Right lobe of liver (tissue), 6 donors: ENCODE measurements at places on chromosomes 2 and 18.

GRCh38 chr2:212254339-212254738, 284.3 kb downstream of the ERBB4 start:
- no peak for DNase-seq

GRCh38 chr2:207867056-207867455, 97.3 kb upstream of the FZD5 start:
- DNase-seq, result no peak

GRCh38 chr2:178910005-178910404, 102.8 kb upstream of the TTN start:
- no peak for DNase-seq

DNA sequence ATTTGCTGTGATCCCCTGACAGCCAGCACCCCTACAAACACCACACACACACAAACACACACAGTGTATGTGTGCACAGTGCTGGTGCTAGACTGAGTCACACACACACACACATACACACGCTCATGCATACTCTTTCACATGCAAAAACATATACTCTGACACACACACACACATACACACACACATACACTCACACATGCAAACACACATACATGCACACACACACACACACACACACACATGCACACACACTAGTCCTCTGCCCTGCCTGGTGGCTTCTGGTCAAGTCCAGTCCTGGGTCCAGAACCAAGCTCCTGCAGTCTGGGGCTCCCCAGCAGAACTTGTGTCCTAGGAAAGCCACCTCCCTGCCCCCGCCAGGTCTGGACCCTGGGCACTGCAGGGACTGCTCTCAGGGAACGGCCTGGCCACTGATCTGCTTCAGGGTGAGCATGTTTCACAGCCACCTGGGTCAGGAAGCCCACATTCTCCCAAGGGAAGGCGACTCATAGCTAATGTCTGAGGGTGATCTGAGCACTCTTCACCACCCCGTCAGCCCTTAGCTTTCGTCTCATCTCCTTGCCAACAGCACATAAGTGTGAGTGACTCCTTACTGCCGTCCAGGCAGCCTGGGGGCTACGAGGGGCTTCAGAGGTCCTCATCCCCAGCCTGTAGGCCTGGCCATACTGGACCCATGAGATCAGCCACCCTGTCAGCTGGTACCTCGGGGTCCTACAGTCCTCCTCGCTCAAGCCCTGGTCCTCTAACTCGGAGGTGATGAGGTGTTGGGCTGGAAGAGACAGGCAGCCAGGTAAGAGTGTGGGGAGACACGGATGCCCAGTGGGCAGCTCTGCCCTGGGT, 88.1 kb downstream of the MCFD2 start:
- DNase-seq, result no peak

DNA sequence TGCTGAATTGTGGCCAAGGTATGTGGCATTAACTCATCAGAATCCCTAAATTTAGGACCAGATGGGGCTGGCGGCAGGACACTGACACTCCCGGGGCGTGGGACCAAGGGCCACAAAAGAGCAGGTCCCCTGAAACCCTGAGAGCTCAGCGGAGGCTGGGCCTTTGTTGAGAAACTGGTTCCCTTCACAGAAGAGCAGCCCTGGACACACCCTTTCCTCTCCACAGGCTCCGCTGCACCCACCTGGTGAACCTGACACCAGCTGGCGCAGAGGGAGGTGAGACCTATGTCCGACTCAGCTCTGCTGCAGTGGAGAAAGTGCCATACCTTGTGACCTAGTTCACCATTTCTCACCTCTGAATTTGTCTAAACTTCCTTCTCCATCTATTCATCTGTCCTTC, 119.5 kb downstream of the RTP5 start:
- no peak for DNase-seq

GRCh38 chr2:16244153-16244965, 304.0 kb downstream of the MYCN start:
- no peak for DNase-seq

DNA sequence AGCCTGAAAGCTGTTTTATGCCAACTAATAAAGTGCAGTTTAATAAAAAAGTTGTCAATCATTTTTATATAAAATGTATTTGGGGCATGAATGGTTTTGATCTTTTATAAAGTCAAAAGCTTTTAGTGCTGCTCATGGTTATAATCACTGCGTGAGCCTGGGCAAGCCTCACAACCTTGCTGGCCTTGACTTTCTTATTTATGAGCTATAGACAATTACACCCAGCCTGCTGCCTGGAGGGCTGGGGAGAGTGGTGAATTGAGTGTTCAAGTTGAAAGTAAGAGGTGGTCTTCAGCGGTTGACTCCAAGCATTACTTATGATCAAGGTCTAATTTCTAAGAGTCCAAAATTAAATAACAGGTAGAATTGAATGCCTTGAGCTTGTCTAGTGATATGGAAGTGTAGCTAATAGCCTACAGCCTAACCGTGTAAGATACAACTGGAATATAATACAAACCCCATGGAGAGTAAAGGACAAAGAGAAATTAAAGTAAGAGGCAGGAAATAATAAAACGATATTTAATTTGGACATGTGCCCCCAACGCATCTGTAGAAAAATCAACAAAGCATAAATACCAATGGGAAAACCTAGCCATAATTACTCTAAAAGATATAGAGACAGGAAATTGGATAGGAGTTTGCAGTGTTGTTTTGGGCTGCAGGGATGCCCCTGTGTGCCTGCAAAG, 106.0 kb upstream of the CYP1B1 start:
- no peak for DNase-seq

DNA sequence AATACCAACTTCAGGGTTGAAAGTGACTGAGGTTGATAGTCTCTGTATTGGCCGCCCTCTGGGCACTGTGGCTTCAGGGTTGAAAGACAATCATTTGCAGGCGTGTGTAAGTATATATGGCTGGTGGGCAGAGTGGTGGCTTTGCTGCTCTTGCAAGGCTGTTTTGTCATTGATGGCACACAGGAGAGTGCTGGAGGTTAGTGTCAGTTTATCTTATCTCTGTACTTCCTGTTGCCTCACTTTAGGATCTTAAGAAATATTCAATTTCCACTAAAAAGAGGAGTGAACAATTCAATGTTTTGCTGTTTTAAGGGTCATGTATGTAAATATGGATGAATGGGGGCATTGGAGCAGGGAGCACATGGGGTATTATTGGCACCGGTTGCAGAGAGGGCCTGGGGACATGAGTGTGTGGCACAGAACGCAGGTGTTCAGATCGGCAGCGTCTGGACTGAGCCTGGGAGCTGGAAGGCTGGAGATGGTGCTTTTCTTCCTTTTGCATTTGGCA, 51.5 kb downstream of the NCK2 start:
- DNase-seq, result no peak

- DNase-seq, result peak; percentile 29
These were observed 16.9 kb downstream of the CYP26B1 start for GRCh38 chr2:72130659-72131360.

- no peak for DNase-seq
These were observed 7.1 kb downstream of the THAP4 start for GRCh38 chr2:241629762-241630435.

GRCh38 chr2:74317701-74318100, 25.5 kb downstream of the SLC4A5 start:
- DNase-seq, result no peak

DNA sequence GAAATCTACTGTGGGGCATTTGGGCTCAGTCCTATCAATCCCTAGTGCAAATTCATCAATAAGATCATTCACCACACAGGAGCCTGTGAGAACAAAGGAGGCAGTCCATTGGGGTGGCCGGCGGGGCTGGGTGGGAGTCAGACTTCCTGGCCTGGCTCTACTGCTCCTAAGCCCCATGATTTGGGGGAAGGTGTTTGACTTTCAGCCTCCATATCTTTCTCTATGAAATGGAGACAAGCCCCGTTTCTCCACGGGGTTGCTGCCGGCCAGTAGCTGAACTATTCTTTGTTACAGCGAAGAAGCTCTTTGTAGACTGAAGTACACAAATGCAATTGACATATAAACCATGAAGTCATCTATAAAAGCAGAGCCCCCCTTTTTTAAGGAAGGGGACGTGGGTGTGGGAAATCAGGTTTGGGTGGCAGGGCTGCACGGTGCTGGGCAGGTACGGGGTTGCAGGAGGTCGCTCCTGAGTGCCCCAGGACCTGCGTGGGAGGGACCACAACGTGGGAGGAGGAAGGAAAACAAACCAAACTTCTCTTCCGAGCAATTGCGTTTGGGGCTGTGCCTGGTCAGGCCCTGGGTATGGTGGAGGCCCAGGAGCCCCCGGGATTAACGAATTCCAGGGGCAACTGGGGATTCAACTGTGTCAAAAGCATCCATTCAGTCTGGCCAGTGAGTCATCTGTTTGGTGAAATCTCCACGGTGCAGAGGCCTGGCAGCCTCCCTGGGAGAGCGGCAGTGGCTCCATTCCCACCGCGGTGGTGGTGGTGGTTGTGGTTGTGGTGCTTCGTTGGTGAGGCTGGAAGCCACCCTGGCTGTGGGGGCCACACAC, 18.2 kb downstream of the FBLN7 start:
- DNase-seq, result no peak

DNA sequence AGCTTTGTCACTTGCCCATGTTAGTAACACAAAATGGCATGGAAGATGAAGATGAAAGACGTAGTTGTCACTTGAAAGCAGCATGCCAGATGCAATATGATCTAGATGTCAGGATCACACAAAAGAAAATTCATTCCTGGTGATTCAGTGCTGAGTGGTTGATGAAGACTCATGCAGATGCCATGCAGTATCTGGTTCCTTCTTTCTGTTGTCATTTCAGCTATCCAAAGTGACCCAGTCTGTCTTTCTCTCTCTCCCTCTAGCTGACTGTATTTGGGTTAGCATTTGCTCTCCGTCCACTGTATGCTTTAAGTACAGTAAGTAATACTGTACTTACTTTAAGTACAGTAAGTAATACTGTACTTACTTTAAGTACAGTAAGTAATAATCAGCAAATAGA, 50.4 kb downstream of the TTN start:
- no peak for DNase-seq

DNA sequence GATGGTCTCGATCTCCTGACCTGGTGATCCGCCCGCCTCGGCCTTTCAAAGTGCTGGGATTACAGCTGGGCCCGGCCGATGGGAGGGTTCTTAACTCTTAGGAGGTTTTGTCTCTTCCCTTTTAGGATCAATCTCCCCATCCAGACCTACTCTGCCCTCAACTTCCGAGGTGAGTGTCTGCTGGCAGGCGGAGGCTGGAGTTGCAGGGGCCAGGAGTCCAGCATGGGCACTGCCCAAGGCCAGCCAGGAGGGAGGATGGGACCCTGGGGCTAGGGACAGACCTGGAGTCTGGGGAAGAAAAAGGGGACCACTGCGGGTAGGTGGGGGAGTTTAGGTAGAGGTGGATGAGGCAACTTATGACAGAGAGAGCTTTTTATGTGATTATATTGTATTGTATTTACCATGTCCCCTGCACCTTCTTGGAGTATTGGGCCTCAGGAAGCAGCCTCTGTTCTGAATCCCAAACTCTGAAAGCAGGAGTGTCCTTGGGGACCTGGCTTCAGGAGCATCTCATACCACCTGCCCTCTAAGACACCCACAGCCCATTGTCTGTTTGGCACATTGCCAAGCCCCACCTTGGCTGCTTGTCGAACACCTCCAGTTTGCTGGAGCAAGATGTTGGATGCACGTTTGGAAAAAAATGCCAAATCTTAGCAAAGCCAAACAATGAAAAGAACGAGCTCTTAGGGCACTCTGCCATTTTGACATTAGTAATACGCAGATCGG, 5.6 kb downstream of the DES start:
- DNase-seq, result no peak

DNA sequence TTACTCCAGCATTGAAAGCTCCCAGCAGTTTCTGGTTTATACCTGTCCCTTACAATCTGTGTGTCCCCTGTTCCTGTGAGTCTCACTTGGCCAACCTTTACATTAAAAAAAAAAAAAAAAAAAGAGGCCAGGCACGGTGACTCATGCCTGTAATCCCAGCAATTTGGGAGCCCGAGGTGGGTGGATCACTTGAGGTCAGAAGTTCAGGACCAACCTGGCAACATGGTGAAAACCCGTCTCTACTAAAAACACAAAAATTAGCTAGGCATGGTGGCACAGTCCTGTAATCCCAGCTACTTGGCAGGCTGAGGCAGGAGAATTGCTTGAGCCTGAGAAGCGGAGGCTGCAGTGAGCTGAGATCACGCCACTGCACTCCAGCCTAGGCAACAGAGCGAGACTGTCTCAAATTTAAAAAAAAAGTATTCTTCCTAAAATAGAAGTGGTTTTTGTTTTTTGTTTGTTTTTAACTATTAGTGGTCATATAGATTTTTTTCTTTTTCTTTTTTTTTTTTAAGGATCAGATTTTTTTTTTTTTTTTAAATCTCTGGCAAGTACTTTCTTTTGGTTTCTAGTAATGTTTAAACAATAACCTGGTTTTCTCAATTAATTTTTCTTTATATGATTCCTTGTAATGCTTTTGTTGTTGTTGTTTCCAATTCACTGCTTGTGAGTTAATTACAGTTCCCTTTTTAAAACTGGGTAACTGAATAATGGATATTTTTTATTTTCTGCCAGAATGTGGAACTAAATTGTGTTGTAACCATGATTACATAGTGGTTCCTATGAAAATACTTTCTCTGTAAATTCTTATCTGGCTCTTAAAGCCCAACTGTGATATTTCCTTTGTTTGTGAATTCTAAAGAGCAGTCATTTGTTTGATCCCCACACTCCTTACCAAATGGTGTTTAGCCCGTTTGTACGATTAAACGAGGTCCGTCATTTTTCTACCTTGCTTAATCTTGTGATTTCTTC, 116.8 kb downstream of the CTAGE1 start:
- no peak for DNase-seq

- no peak for DNase-seq
These were observed 323.9 kb downstream of the XIRP2 start for GRCh38 chr2:167212014-167212648.

DNA sequence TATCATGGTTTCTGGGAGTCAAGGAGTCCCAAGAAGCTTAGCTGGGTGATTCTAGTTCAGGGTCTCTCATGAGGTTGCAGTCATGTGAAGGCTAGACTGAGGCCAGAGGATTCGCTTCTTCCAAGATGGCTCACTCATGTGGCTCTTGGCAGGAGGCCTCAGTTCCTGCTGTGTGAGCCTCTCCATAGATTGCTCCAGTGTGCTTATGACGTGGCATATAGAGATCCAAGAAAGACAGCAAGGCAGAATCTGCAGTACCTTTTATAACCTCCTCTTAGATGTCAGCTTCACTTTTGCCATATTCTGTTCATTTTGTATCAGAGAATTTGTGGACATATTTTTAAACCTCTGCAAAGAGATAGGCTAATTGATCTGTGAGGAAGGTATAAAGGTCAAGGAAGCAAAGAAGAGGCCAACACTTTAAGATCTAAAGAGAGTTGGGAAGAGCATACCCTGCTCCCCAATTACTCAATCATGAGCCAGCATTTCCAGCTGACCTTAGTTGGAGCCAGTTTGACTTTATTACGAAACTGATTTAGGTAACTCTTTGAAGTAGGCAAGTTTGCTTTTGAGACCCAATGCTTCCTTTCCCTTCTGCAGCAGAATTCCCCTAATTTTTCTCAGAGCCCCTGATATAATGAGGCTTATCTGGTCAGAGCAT, 134.7 kb downstream of the EML6 start:
- DNase-seq, result no peak

GRCh38 chr18:48670751-48671560, 132.1 kb downstream of the CTIF start:
- no peak for DNase-seq

DNA sequence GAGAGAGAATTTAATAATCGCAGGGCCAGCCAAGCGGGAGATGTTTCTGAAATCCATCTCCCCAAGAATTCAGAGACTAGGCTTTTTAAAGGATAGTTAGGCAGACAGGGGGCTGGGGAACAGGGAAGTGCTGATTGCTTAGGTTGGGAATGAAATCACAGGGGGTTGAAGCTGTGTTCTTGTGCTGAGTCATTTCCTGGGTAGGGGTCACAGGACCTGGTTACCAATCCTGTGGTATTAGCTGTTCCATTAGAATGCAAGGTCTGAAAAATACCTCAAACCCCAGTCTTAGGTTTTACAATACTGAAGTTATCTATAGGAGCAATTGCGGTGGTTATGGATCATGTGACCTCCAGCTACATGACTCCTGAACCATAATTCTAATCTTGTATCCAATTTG, 4.6 kb downstream of the SP140 start:
- DNase-seq, result no peak
